CD4-positive, alpha-beta T cell treated with Interleukin-21 for 1 hour (primary cell): ENCODE measurements at places on chromosomes 5 and 9.
A peak's percentile ranks its signal among the peaks of the same experiment; 100 is the strongest.

- DNase-seq: no peak
Observed at GRCh38 chr5:143652108-143652700, 159.8 kb upstream of the HMHB1 start.

GRCh38 chr9:109996936-109997580 lies 210.9 kb downstream of the C9orf152 start:
- DNase-seq: no peak

DNA sequence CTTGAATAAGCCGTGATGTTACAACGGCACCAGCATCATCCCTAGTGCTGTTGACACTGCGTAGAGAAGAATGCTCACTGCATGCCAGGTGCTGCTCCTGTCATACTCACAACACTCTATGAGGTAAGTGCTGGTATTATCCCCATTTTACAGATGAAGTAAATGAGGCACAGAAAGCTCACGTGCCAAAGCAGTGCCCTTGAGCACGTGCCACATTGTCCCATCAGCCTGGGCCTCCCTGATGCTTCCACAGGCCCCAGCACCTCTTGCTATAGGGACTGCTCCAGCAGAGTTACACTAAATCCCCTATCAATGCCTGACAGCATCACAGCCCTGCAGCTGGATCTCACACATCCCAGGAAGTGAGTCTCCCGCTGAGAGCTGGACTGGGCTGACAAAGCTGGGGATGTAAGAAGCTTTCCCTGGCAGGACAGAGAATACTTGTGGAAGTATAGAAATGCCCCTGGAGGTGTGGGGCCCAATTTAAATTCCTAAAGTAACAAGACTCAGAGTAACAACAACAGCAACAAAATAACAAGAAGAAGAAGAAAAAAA lies 216.1 kb downstream of the FSTL4 start:
- DNase-seq: no peak

GRCh38 chr9:132877824-132878694 lies at the start of gene AK8:
AK8 (minus strand) TSS chr9:132878284; CDS start chr9:132878255, 29 bp downstream.
- DNase-seq: peak; percentile 80

GRCh38 chr5:115450741-115451140 lies 93.8 kb downstream of the FEM1C start:
- DNase-seq: no peak

GRCh38 chr9:109908459-109909390 lies 128.7 kb downstream of the PALM2AKAP2 start:
- no peak for DNase-seq

DNA sequence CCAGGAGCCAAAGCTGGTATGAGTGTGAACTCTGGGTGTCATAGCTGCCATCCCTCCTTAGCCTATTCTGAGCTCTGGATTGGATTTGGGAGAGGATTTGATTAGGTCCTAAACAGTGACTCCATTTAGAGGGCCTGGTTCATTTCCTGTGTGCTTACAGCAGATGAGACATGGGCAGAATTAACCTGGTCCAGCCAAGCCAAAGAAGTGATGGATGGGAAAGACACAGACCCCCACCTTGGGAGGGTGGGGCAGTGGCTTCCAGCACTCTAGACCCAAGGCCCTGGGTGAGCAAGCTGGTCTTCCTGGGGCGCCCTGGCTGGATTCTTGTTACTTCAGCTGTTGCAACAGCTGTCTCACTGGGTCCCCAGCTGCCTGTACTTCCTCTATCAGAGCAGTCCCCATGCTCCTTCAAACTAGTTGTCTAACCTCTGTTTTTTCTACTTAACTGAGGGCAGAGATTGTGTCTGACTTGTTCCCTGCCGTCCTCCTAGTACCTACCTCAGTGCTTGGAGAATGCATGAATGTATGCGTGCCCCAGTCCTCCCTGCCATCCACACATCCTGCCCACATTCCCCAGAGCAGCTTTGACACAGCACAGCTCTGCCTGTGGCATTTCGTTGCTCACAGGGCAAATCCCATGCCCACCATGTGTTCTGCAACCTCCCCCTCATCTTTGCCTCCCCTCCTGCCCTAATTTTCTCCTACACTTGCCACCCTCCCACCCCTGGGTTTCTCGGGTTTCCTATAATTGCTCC lies 115.9 kb downstream of the RGS3 start:
- DNase-seq: peak; percentile 24

DNA sequence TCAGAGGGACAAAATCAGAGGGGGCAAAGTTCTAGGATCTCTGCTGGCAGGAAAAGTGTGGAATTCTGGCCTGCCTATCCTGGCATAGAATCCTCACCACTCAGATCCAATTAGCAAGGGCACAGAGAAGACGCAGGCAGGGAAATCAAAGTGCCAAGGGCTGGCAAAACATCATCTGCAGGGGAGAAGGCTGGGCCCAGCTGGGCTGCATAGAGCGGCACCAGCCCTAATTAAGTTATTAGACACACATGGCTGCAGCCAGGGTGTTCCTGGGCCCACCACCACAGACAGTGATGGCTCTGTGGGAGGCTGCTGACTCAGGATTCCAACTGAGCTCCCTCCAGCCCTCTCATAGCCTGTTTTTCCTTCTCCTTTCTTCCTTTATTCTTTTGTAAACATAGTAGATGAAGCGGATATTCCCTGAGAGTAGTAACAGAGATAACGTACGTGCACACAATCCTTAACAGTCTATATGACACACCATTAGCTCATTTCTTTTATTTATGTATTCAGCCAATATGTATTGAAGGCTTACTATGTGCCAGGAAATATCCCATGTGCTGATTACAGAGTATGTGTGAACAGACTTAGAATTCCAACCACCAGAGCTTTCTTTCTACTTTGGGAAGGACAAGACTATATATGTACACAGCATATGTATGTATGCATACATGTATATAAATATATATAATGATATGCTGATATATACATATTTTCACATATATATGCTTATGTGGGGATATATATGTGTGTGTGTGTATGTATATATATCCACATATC lies 236.1 kb downstream of the ASTN2 start:
- DNase-seq: no peak

GRCh38 chr5:20972419-20972925 lies 984.5 kb upstream of the CDH18 start:
- DNase-seq: no peak

DNA sequence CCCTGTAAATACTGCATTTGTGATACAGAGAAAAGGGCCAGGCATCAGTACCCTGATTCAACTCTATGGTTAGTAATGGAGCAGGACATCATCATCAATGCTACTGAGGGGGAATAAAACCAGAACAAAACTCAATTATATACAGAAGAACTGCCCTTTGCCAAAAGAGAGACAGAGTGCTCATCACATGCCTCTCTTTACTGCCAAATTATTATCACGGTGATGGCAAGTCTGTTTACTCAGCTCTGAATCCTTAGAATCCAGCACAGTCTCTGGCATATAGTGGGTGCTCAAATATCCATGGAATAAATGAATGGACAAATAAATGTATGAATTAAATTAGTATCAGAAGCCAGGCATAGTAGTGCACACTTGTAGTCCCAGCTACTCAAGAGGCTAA lies 130.2 kb downstream of the TTC39B start:
- DNase-seq: no peak

DNA sequence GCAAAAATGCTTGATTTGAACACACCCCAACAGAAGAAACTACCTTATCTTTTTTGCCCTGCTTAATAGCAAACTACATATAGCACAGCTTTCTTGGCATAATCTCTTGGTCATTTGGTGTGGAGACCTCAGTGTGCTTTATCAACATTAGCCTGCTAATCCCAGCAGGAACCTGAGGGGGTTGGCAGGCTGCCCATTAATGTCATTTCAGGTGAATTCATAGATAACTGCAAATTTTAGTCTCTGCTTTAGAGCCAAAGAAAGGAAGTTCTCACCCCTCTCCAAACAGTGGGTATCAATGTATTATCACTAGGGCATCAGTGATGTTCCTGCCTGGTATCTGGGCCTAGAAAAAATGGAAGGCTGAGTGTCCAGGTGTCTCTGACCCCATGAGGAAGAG lies 489.0 kb downstream of the NTRK2 start:
- DNase-seq: no peak

- DNase-seq: no peak
Observed at GRCh38 chr5:11128021-11128420, 367.0 kb upstream of the DAP start.

GRCh38 chr5:58135571-58136335 lies 324.1 kb downstream of the PLK2 start:
- DNase-seq: no peak

DNA sequence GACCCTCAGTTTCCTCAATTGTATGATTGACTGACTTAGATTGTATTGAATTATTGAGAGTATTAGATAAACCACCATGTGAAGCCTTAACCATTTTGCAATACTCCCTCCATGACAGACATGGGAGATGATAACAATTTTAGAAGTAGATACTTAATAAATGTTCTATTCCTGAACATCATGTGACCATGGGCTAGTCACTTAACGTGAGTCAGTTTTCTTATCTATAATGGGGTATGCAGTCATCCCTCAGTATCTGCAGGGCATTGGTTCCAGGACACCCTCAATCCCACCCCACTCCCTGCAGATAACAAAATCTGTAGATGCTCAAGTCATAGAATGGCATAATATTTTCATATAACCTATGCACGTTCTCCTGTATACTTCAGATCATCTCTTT lies 31.0 kb downstream of the SNX18 start:
- DNase-seq: no peak

DNA sequence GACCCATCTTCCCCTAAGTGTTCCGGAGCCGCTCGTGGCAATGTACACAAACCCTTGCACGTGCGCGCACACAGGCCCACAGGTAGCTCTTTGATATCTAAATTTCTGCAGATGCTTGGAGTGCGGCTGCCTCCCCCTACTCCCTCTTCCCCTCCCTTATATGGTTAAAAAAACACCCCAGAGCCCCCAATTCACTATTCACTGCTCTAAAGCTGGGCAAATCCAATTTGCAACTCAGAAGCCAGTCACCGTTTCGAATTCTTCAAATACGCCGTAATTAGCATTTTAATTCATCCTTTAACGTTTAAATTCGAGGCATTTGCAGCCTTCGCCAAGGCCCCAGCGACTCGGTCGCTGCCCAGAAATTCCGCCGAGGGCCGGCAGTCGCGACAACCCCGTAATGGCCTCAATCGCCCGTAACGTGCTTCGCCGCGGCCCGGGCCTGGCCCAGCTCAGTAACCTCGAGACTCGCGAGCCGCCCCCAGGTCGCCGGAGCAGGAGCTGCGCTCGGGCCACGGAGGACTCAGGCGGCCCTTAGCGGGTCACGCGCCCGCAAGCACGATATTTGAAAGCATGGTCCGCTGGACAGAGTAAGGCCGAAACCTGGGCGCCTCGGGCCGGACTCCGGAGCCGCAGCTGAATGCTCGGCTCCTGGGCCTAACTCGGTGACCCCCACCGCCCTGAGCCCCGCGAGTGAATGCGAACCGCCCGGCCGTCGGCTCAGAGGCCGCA lies 1.3 kb downstream of the IRX2 start:
- no peak for DNase-seq

GRCh38 chr9:115492869-115493268 lies 374.9 kb upstream of the TNC start:
- DNase-seq: no peak

DNA sequence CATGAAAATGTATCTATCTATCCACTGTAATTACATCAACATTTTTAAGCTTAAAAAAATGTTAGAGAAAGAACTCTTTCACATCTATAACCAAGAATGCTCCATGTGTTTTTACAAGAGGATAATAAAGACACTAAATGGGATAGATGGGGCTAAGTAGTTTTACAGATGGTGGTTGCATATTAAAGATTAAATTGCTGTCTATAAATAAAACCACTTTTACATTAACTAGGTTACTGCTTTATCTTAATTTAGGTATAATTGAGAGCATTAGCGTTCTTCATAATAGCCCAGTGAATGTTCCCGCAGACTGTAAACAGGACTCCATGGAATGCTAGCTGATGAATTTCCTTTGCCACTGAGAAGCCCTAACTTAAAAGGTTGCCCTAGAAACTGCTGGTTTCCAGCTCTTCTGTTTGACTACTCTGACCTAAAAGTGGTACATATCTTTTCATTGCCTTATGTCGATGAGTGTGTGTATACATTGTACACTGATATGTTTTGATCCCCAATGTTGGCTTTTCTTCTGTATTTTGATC lies 117.9 kb downstream of the SGCD start:
- DNase-seq: no peak

GRCh38 chr9:93256878-93257807 lies 73.2 kb downstream of the WNK2 start:
- DNase-seq: no peak

- DNase-seq: no peak
Observed at GRCh38 chr5:52786391-52786790, 1.3 kb upstream of the ITGA1 start.

GRCh38 chr5:68115584-68115983 lies 100.0 kb upstream of the PIK3R1 start:
- DNase-seq: no peak

GRCh38 chr9:131289301-131290035 lies at the start of gene PLPP7:
PLPP7 (plus strand) TSS chr9:131289723; CDS start chr9:131289998, 275 bp downstream.
- DNase-seq: no peak

DNA sequence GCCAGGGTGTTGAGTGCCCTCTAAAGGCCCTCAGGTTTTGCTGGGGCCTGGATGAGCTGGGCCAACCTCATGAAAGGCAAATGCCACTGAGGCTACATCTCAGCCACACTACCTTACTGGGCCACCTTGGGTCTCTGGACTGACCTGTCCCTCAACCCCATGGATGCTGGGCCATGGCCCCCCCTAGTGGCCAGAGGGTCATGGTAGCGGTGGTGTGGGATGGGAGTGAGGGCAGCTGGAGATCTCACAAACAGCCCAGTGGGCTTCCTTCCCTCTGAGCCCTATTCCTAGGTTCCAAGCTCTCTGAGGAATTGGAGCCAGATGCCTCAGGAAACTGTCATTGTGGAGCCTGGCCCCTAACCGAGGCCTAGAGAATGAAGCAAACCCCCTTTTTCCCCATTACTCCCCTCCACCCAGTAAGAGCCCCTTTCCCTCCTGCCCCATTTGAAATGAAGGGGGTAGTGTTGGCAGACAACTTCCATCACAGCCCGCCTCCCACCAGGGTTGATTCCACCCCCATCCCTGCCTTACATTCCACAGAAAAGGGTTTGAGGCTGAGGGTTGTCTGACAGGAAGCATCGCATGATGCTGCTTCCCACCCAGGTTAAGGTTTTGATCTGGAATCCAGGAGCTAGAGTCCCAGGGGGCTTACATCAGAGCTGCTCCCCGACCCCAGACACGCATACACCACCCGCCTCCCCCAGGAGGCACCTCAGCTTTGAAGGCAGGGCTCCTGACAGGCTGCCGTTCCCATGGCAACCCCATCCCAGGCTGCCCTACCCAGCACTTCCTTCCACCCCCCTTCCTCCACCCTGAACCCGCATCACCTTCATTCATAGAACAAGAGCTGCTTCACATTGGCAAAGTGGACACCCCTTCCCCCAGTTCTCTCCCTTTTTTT lies 63.9 kb downstream of the PCDH1 start:
- DNase-seq: peak; percentile 35

DNA sequence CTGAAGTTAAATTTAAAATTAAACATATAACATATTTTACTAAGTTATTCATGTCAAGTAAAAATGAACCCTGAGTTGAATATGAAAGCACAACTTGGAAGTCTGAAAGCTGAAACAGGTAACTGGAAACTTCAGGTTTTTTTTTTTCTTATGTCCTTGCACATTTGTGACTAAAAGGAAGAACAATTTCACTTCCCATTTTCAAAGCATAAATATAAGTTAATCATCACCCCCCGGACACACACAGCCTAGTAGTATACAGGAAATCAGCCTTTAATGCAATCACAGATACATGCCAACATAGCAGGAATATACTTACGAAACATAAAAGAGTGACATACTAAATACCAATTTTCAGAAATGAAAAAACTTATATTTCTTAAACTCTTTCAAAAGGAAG lies 225.9 kb downstream of the RFX3 start:
- no peak for DNase-seq

- DNase-seq: no peak
Observed at GRCh38 chr9:8011974-8012373, 212.4 kb upstream of the DMAC1 start.

- no peak for DNase-seq
Observed at GRCh38 chr9:25573281-25573680, 105.0 kb downstream of the TUSC1 start.
